Right atrium auricular region (tissue), 2 donors: ENCODE measurements at places on chromosomes 3 and 15. TPM values are rescaled to one million over a fixed set of nuclear protein-coding genes. Genes with fewer than 3 reads are reported as not detected.
A peak's percentile ranks its signal among the peaks of the same experiment; 100 is the strongest.

DNA sequence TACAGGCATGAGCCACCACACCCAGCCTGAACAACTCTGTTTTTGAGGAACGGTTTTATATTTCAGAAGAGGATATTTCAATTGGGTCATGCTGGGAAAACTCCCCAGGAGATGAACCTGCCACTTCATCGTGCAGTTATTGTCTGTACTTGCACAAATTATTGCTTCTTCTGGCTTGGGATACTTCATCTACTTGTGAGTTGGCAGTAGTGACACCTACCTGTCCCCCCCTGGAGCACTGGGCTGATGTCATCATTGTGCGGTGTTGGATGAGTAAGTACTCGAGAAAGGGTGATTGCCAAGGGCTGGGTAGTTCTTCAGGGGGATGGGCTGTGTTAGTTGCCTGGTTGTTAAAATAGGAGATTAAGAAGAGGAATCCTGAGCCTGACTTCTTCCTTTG is 85.1 kb upstream of the SAMMSON start:
- DNase-seq = no peak

The STARD9 gene
- 8.3 TPM for total RNA-seq

DNA sequence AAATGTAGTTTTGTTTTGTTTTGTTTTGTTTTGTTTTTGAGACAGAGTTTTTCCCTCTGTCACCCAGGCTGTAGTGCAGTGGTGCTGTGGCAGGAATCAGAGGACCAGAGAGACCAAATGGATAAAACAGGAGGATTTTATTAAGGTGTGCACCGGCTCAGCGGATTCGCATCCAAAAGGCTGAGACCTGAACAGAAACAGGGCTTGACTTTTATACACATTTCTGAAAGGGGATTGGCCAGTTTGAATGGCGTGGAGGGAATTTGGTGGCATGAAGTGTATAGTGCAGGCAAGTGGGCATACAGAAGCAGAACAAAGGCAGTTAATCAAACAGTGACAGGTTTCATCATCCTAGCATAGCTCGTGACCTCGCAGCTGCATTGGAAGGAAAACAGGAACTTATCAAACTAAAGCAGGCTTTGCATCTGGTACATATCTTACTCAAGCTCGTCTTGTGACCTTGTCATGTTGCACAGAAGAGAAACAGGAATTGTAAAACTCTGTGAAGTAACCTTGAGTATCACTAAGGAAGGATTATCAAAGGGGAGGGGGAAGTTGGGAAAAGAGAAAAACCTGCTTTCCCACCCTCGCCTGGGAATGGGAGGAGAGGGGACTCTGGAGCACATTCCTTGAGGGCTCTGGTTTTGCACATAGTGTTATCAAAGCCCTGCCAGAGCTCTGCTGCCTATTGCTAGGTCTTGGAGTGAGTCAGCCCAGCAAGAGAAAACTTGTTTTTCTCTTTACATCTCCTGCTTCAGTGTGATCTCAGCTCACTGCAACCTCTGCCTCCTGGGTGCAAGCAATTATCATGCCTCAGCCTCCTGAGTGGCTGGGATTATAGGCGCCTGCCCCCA is 38.5 kb downstream of the C3orf62 start:
- DNase-seq = peak; percentile 62

DNA sequence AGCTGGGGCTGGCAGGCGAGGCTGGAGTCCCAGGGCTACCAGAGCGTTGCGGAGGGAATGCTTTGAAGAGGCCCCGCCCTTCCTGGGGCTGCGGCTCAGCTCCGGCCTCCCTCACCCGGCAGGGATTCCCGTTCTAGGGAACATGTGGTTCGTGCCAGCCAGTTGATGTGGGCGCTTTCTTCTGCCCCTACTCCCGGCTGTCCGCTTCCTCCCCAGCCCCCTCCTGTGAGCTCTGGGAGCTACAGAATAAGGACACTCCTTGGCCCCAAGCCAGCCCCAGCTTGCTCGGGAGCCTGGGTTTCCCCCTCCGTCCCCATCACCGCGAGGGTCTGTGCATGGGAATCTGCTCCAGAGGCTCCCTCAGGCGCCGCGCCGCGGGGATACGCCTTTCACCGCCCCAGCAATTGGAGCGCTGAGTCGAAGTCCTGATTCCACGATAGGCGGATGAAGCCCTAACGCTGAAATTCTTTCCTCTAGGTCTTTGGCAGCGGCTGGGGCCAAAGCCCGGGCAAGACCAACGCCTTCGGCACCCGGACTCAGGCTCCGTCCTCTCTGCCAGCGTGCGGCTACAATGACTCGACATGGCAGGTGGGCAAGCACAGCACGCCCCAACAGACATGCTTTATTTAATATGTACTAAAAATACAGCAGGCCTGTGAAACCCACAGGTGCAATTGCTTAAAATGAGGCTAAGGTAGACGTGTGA is 69.5 kb downstream of the KLF15 start:
- peak; percentile 73 for DNase-seq

DNA sequence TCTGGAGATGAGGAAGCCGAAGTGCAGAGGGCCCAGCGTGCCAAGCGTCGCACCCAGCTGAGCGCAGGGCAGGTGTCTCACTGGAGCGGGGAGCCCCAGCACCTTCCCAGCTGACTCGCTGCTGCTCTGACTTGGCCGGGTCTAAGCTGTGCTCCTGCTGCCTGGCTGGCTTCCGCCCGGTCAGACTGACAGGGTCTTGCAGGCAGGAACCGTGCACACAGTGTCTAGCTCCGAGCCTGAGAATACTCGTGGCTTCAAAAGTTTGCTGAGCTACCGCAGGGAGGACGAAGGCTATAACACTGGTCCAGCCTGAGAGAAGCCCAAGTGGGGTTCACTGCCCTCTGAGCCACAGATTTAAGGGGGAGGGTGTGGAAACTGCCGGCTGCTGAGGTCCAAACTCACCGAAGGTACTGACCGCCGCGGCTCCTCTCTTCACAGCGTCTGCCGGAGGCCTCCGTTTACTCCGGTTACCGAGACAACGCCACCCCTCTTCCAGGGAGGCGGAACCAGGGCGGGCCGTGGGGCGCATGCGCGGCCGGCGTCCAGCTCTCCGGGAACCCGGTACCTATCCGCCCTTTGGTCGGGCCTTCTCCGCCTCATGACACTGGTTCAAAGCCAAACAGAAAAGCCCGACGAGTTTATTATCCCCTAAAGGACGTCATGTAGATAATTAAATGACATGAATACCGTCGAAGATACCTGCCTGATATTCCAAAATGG is at the start of gene CFAP44:
TSS of gene CFAP44 (minus strand) at position 443 of the 720 bp plus-strand sequence. CDS start 7,829 bp downstream, outside the sequence.
- DNase-seq = peak; percentile 66

DNA sequence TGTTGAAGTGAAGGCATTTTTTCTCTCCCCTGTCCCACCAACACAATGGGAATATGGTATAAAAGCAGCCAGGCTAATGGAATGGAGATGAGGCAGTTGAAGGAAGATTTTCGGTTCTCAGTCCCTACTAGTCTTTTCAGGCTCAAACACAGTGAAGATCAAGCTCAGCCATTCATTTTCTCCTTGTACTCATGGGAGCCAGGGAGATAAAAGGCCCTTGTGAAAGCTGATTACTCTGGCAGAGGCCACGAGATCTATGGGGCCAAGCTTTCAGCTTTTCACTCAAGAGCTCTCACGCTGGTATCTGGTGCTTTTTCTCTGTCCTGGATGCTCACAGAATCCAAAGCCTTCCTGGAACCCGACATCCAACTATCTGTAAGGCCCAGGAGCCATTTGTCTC is 14.5 kb upstream of the FAN1 start:
- DNase-seq = no peak

The LYZL4 gene
- total RNA-seq = not detected

The FBXL22 gene
- total RNA-seq = 20.1 TPM

DNA sequence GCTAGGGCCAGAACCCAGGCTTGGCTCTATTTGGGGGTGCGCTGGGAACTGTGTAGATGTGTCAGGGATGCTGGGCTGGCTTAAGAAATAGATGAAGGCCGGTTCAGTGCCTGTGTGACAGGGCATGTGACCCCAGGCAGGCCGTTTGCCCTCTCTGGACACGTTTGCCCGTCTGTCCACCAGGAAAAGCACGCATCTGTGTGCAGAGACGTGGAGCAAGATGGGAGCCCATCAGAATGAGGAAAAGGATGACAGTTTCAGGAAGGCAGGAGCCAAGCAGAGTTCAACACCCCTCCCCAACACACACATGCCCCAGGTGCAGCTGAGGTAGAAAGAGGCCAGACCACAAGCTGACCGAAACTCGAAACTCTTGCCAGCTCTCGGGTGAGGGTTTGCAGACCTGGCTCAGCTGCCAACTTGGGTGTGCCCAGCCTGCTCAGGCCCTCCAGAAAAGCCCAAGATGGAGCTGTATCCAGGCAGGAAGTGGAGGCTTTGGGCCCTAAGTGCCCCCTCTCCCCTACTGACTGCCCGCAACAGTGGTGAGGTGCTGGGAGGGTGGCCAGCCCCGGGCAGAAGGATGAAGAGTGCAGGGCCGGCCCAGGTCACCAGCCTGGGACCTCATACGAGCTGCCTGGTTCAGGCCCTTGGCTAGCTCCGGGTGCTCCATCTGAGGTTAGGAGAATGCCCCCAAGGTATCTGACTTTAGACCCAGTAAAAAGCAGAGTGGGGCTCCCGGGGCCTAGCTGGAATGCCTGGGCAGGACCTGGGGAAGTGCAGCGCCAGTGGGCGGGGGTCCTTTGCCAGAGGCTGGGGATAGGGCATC is 10.2 kb upstream of the MESP1 start:
- no peak for DNase-seq

GRCh38 chr15:100170291-100171210 is 171.2 kb downstream of the ADAMTS17 start:
- no peak for DNase-seq

The CCR2 gene
- total RNA-seq = 2.1 TPM

The MST1R gene
- 1.2 TPM for total RNA-seq

DNA sequence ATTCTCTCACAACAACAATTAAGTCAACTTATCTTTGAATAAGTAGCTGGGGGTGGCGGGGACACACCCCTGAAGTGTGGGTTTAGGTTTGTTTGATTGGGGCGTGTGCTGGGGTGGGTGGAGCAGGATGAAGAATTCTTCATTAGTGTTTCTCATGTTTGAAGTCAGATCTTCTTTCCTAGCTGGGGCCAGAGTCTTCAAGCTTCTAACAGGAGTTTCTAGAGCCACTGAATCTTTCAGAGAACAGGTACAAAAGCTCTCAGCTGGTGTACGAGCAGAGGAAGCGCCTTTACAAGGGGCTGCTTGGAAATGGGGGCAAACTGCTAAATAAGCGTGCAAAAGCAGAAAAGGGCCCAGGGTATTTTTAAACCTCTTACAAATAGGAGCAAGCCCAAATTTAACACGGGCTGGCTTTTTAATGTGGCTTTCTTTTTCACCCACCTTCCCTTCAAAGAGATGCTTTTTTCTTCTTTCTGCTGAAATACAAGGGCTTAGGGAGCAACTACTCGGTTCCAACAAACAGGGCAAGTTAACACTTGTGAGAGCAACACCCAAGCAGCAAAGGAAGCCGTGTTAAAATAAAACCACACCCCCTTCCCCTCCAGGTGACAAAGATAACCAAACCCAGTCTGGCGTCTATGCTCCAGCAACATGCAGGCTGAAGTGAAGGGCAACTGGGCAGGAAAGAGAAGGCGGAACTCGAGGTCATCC is 86.9 kb upstream of the RASGRP1 start:
- no peak for DNase-seq

The ZCWPW2 gene
- total RNA-seq = 1.2 TPM

The SUCLG2 gene
- 81.5 TPM for total RNA-seq

The FOXB1 gene
- total RNA-seq = not detected

GRCh38 chr3:143183665-143183964 is 64.0 kb downstream of the CHST2 start:
- no peak for DNase-seq

GRCh38 chr3:71585131-71585530 is 1.6 kb upstream of the FOXP1 start:
- DNase-seq = no peak

GRCh38 chr3:165440380-165440779 is 244.2 kb upstream of the SLITRK3 start:
- DNase-seq = no peak
